ENCODE measurements at places on chromosomes 1 and 21. TPM values are rescaled to one million over a fixed set of nuclear protein-coding genes. Genes with fewer than 3 reads are reported as not detected.

The XCL2 gene
- total RNA-seq, result 9.0 TPM

The VASH2 gene
- total RNA-seq, result 1.4 TPM

The CFHR4 gene
- not detected for total RNA-seq

The ADCY10 gene
- 0.24 TPM for total RNA-seq

The DEDD gene
- 26.7 TPM for total RNA-seq

The OLIG2 gene
- total RNA-seq, result not detected

The SLC44A5 gene
- total RNA-seq, result 2.7 TPM

The ACADM gene
- 43.9 TPM for total RNA-seq

The TBCE gene
- total RNA-seq, result 21.4 TPM

DNA sequence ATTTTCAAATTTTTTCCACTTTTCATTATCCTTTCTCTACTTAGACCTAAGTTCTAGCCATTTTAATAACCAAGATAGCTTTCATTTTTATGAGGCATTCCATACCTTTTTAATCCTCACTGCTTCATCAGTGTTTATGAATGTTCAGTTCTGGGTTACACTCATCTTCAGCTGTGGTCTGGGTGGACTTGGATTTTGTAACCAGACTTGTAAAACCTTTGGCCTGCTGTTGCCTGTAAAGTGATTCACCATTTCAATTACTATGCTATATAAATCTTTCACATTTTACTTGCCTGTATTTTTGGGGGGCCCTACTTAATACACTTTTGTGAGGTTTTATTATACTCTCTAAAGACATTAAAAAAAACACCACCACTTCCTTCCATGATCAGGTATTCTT is 46.2 kb downstream of the USP25 start:
- DNase-seq, result no peak

GRCh38 chr1:207579436-207579799 is 65.5 kb upstream of the CR1L start:
- peak; percentile 44 for DNase-seq

GRCh38 chr21:22758478-22758877 is 1760.3 kb downstream of the NCAM2 start:
- DNase-seq, result no peak

DNA sequence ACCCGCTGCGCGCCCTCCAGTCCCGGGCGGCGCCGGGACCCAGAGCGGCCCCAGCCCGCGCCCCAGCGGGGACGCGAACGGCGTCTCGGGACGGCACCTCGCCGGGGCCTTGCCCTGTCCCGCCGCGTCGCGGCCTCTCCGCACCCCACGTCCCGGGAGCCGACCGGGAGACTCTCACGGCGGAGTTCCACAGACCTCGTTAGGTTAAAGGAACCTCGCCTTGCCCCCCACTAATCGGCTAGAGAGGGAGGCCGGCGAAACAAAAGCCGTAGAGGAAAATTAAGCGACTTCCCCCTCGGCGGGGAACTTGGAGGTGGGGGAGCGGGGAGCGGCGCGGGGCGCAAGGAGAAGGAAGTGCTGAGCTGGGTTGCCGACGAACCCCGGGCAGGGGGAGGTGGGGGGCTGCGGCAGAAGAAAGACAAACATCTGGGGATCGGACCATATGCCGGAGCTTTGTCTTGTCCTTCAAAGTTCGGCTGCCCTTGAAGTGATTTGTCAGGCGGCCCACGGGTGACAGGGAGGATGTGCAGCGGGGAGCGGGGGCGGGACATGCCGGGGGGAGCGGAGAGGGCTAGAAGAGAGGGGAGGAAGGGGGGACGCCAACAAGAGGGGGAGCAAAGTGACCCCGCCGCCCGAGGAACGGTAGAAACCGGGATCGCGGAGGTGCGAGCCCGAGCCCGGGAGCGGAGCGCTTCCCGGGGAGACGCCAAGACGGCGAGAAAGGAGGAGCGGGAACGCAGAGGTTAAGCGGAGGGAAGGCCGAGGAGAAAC is 120.0 kb upstream of the RRP15 start:
- DNase-seq, result no peak

- no peak for DNase-seq
These were observed 724.6 kb downstream of the PTPRU start for GRCh38 chr1:29960876-29961275.

GRCh38 chr1:86018283-86018923 is 138.2 kb downstream of the COL24A1 start:
- no peak for DNase-seq

DNA sequence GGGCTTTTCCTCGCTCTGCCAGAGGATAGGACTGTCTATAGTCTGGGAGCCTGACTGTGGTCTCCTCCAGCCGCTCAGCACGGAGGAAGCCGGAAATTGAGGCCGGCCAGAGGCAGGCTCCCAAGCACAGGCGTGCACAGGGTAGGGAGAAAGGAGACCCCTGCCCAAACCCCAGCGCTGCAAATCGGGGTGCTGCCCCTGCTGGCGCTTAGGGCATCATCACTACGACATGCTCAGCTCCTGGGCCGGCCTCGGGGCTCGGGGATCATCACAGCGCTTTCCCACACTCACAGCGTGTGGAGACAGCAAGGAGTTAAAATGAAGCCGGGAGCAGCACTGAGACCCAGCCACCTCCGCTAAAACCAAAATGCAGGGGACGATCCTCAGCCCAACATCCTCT is 62.8 kb upstream of the ARHGEF16 start:
- DNase-seq, result peak; percentile 56

DNA sequence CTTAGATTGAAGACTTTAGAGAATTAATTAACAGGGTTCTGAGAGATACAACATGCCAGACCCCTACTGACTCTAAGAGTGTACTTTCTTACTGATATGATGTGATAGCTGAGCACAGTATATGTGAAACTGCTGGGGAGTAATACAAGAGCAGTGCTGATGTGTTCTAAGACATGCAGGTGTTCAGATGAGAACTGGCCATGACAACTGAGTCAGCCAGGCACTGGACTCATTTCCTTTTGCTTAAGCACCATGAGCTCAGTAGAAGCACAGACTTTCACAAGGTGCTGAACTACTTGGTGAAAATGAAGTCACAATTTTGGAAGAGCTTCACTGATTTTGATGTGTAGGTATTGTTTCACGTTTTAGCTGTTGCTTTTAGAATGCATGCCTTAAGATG is 15.9 kb upstream of the POGZ start:
- DNase-seq, result no peak

DNA sequence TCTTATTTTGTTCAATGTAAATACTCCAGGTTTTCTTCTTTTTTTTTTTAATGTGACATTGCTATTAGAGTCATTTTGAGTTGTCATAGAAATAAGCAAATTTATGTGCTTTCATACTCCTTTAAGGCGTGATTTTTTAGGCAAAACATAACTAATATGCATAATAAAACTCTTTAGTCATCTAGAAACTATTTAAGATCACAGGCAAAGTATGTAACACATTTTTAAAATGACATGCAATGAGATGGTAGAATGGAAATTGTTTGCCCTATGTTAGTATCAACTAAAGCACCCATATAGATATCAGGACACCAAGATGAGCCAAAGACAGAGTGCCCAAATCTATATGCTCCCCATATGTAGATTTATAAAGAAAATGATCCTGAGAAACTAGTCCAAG is 41.5 kb upstream of the SGIP1 start:
- DNase-seq, result no peak

- no peak for DNase-seq
These were observed 113.7 kb upstream of the PALMD start for GRCh38 chr1:99532276-99532580.

- DNase-seq, result no peak
These were observed 110.7 kb downstream of the SLC25A24 start for GRCh38 chr1:108089477-108089876.

GRCh38 chr1:210883821-210884220 is 250.1 kb downstream of the KCNH1 start:
- no peak for DNase-seq

GRCh38 chr21:33296156-33296555 is 28.6 kb upstream of the IFNAR1 start:
- no peak for DNase-seq

- DNase-seq, result no peak
These were observed 48.1 kb upstream of the ENAH start for GRCh38 chr1:225700889-225701465.

- no peak for DNase-seq
These were observed 143.9 kb downstream of the RUNX1 start for GRCh38 chr21:34905218-34905537.

GRCh38 chr1:243708210-243708609 is 141.8 kb downstream of the AKT3 start:
- DNase-seq, result no peak

DNA sequence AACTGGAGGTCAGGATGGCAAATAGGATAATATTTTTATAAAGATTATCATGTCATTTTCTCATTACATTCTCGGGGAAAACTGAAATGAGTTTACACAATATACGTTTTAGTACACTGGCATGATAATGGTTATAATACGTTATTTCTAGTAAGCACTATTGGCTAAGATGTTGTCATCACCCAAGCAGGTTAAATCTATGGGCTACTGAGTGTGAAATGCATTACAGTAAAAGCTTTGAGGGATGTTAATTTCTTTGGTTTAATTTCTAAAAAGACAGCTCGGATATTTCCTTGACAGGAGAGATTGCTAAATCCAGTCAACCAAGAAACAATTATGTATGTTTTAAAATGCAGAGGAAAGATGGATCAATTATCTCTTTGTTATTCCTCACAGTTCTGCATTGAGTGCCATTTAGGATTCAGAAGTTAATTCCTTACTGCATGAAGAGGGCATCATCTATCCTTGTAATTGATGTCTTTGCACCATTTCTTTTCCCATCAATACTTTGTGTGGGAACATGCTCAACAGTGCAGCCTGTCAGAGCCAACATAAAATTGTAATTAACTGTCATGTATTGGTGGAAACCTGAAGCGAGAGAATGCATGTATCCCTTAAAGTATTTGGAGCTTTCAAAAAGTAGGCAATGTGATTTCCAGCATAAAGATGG is 222.4 kb upstream of the ZP4 start:
- no peak for DNase-seq

DNA sequence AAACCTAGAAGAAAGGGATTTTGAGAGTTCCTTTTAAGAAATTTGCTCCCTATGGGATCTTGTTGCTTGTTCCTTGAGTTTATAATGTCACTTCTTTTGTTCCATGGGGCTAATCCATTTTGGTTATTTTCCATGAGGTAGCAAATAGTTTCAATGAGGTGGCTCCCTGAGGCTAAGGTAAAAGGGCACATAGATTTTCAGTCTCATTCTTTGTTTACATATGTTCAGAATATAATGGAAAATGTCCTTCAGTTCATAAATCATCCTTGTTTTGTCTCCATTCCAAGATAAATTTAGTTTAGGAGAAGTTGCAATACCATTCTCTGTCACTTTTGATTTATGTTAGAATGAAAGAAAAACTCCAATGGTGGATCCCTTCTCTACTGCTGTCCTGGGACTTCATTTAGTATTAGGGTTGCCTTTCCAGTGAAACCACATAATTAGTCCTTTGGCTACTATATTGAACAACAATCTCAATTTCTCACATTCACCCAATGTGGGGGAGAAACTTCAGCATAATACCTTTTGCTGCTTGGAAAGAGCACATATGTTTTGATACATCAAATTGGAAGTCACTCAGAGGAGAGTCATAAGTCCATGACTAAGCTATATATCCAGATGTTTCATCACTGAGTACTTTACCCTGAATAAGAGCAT is 80.9 kb upstream of the ADAMTS5 start:
- DNase-seq, result no peak

- DNase-seq, result no peak
These were observed 631.9 kb downstream of the PLPP3 start for GRCh38 chr1:55947446-55947845.

GRCh38 chr1:19648689-19649088 is 4.6 kb downstream of the NBL1 start:
- no peak for DNase-seq

Data from upper lobe of left lung (tissue), 6 donors.